ENCODE measurements at places on chromosomes 13 and 19.

DNA sequence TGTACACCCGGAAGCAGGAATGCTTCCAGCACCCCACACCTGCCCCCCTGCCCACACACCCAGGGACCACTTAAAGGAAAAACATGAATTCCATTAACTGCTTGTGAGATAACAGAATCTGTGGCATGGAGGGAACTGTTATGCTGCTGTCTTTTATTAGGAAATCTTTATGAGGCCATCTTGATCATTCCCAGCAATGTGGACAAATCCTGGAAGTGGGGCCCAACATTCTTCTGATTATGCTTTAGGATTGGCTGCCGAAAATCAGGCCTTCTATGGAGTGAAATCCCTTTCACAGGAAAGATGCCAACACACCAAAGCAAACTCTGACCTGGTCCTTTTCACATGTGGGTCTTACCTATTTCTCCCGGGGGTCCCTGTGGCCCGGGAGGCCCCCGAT, 114.5 kb downstream of the COL4A1 start:
- no peak for DNase-seq

DNA sequence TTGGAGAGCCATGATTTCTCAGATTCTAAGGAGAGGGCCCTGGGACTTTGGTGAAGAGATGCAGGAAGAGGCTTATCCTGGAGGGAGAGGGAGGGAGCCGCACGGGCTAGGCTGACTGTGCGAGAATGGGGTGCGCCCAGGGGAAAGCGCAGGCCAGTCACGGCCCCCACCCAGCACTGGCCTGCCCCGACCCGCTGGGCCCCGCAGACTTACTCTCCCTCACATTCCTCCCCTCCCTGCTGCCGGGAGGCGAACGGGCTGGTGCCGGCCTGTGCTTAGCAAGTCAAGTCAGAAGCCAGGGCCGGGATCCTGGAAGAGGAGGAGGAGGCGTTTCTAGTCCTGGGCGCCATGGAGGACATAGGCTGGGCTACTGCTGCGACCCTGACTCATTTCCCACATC, 120.0 kb downstream of the CRYL1 start:
- DNase-seq: no peak

- no peak for DNase-seq
These were observed 43.1 kb downstream of the ZMYM2 start for GRCh38 chr13:20001366-20002190.

- DNase-seq: no peak
These were observed 193.8 kb downstream of the FOXO1 start for GRCh38 chr13:40472427-40473220.

GRCh38 chr13:71801781-71802180, 65.2 kb downstream of the DACH1 start:
- DNase-seq: no peak

DNA sequence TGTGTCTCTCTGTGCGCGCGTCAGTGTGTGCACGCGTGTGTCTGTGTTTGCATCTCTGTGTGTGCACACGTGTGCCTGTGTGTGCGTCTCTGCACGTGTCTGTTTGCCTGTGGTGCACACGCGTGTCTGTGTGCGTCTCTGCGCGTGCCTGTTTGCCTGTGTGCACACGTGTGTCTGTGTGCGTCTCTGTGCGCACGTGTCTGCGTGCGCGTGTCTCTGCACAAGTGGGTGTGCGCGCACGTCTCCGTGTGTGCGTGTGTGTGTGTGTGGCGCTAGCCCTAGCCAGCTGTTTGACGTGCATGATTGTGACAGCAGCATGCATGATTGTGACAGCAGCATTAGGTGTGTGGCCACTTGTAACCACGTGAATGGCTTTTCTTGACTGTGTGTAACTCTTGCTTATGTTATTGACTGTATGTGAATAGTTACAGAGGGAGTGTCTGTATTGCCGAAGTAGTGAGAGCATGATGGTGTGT, 31.1 kb downstream of the ZNF146 start:
- no peak for DNase-seq

DNA sequence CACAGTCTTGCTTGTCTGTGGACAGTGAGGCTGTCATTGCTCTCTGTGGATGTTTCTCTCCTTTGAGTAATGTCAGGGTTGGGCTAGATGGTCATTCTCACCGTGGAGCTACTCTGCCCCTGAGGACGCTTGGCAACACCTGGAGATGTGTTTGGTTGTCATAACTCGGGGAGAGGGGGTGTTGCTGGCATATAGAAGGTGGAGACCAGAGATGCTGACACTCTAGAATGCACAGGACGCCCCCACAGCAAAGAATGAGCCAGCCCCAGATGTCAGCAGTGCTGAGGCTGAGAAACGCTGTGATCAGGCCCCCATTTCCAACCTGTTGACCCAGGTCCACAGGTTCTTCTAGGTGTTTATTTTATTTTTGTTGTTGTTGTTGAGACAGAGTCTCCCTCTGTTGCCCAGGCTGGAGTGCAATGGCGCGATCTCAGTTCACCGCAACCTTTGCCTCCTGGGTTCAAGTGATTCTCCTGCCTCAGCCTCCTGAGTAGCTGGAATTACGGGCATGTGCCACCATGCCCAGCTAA, 4.6 kb downstream of the CCDC124 start:
- no peak for DNase-seq

Measured in ELR (cell line).